Endodermal cell (in vitro differentiated cells): ENCODE measurements at places on chromosomes 16 and 17. TPM values are rescaled to one million over a fixed set of nuclear protein-coding genes. Genes with fewer than 3 reads are reported as not detected.

The RASD1 gene
- 2.5 and 2.8 TPM in 2 replicates for total RNA-seq

The KIF2B gene
- not detected in 3 replicates for total RNA-seq

The KRTAP3-2 gene
- total RNA-seq, result not detected in 2 replicates

The QPRT gene
- 92.3 to 104 TPM (median 96.9 TPM) in 3 replicates for total RNA-seq

The ADAP2 gene
- total RNA-seq, result 0.66 and 1.8 TPM in 2 replicates

The SGCA gene
- 0.38 and 0.51 TPM in 2 replicates for total RNA-seq

The FBXO39 gene
- 0.16 and 0.18 TPM in 2 replicates for total RNA-seq

The TEX14 gene
- 0.07 and 0.18 TPM in 2 replicates for total RNA-seq

The NHLRC4 gene
- total RNA-seq, result 1.1 to 2.2 TPM (median 1.2 TPM) in 3 replicates

The MYH2 gene
- not detected in 3 replicates for total RNA-seq

The FBXL16 gene
- total RNA-seq, result 1.8 and 2.2 TPM in 2 replicates

The HEATR9 gene
- not detected in 2 replicates for total RNA-seq

The HOXB6 gene
- not detected in 3 replicates for total RNA-seq

- no peaks in the 10 kb centered on the region for H3K27me3 ChIP-seq
- H3K4me1 ChIP-seq, result no peaks in the 10 kb centered on the region
- no peak overlapping the region for H3K27ac ChIP-seq
- no peak overlapping the region for H3K4me3 ChIP-seq
- H3K36me3 ChIP-seq, result no peaks in the 10 kb centered on the region
- peak; percentile 83 for DNase-seq
These were observed 5.4 kb downstream of the C17orf99 start for GRCh38 chr17:78151514-78152008.

DNA sequence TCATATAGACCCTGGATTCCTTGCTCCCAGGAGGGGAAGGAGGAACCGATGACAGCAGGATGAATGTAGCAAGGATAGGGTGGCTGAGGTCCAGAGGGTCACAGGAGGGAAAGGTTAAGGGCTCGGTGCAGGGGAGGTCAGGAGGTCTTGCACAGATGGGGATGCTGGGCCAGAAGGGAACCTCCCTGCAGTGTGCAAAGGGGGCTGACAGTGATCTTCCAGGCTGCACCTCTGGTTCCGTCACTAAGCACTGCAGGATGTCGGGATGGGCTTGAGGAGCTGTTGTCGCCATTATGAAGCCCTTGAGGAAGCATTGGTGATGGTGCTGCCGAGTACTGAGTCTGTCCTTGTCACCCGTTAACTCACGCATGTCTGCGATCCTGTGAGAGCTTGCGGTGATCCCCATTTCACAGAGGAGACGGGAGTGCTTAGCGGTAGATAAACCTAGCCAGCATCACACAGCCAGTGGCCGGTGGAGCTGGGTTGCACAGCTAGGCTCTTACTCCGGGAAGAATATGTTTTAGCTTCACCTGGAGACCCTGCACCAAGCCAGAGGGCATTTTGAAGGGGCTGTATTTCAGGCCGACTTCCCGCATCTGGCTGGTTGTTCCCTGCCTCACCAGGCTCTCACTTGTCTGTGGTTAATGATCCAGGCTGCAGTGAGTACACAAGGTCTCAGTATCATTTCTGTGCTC lies 120.4 kb downstream of the SNX29 start:
- H3K4me1 ChIP-seq, result peaks cover 7% of the 10 kb centered on the region
- DNase-seq, result no peak
- no peaks in the 10 kb centered on the region for H3K27me3 ChIP-seq
- no peaks in the 10 kb centered on the region for H3K36me3 ChIP-seq

- no peaks in the 10 kb centered on the region for H3K27me3 ChIP-seq
- no peaks in the 10 kb centered on the region for H3K4me1 ChIP-seq
- no peak overlapping the region for H3K27ac ChIP-seq
- no peaks in the 10 kb centered on the region for H3K36me3 ChIP-seq
These were observed 27.9 kb upstream of the SSTR5 start for GRCh38 chr16:1044460-1045309.

DNA sequence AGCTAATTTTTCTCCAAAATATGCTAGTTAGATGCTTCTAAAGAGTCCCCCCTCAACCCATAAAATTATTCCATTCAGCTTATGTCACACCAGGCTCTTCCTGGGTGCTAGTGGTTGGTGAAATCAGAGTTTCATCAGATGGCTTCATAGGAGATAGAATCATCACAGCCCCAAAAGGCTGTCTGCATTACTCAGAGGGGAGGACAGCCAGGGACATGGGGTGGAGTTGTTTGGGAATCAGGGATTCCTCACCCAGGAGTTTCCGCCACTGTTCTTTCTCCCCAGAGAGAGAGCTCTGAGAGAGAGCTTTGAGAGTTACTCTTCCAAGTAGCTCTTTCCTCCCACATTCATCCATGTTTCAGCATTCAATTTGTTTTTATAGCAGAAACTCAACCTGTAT lies 288 bp upstream of the KRT34 start:
- H3K4me3 ChIP-seq, result no peak overlapping the region
- no peaks in the 10 kb centered on the region for H3K27me3 ChIP-seq
- H3K4me1 ChIP-seq, result no peaks in the 10 kb centered on the region
- no peak overlapping the region for H3K27ac ChIP-seq

GRCh38 chr17:6748617-6749016 lies 7.2 kb upstream of the XAF1 start:
- H3K27ac ChIP-seq, result no peak overlapping the region
- H3K27me3 ChIP-seq, result peaks cover 4% of the 10 kb centered on the region
- no peaks in the 10 kb centered on the region for H3K4me1 ChIP-seq
- no peaks in the 10 kb centered on the region for H3K36me3 ChIP-seq
- H3K4me3 ChIP-seq, result no peak overlapping the region

- peak overlapping the region; percentile 54 for H3K4me3 ChIP-seq
- no peaks in the 10 kb centered on the region for H3K36me3 ChIP-seq
- DNase-seq, result peak; percentile 79
These were observed 169.3 kb downstream of the RAB11FIP4 start for GRCh38 chr17:31560616-31561235.

GRCh38 chr17:68782789-68783188 lies 172.4 kb downstream of the ABCA8 start:
- H3K4me3 ChIP-seq, result no peak overlapping the region
- H3K4me1 ChIP-seq, result peaks cover 6% of the 10 kb centered on the region
- H3K36me3 ChIP-seq, result no peaks in the 10 kb centered on the region
- no peaks in the 10 kb centered on the region for H3K27me3 ChIP-seq
- DNase-seq, result no peak

DNA sequence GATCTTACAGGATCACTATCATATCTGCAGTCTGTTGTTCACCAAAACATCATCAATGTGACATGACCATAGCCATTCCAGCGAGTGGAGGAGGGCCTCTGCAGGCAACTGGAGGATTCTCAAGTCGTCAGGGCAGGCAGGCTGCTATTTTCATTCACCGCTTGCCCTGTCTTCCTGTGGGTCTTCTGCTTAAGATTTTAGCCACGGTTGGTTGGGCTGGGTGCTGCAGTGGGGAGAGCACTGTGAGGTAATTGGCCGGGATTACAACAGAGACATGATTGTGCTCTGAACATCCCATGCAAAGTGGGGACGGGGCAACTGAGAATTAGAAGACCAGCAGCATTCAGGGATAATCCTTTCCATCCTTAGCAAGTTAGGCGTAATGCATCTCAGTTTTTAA lies 245.9 kb downstream of the CPPED1 start:
- no peak overlapping the region for H3K27ac ChIP-seq
- no peak overlapping the region for H3K4me3 ChIP-seq
- no peak for DNase-seq
- H3K4me1 ChIP-seq, result peaks cover under 1% of the 10 kb centered on the region

GRCh38 chr17:63997341-63998048 lies 656 bp upstream of the PRR29 start:
- DNase-seq, result no peak
- H3K27ac ChIP-seq, result no peak overlapping the region
- peaks cover 41% of the 10 kb centered on the region for H3K27me3 ChIP-seq
- no peaks in the 10 kb centered on the region for H3K36me3 ChIP-seq

- H3K4me1 ChIP-seq, result no peaks in the 10 kb centered on the region
- H3K27me3 ChIP-seq, result peaks cover 68% of the 10 kb centered on the region
- no peak overlapping the region for H3K27ac ChIP-seq
- peak; percentile 52 for DNase-seq
- H3K4me3 ChIP-seq, result no peak overlapping the region
- H3K36me3 ChIP-seq, result no peaks in the 10 kb centered on the region
These were observed 1.5 kb upstream of the RNF157 start for GRCh38 chr17:76241691-76242255.

- DNase-seq, result no peak
- no peaks in the 10 kb centered on the region for H3K27me3 ChIP-seq
- no peak overlapping the region for H3K27ac ChIP-seq
- H3K4me1 ChIP-seq, result no peaks in the 10 kb centered on the region
- H3K36me3 ChIP-seq, result peaks cover 45% of the 10 kb centered on the region
These were observed 33.5 kb upstream of the GOSR1 start for GRCh38 chr17:30443721-30444120.

- peak within 1 kb of the TSS; percentile 76 for H3K4me3 ChIP-seq
- H3K36me3 ChIP-seq, result no peaks in the 10 kb centered on the region
- peak; percentile 95 for DNase-seq
- H3K27me3 ChIP-seq, result peaks cover 47% of the 10 kb centered on the region
- H3K4me1 ChIP-seq, result no peaks in the 10 kb centered on the region
These were observed at the start of gene ADORA2B for GRCh38 chr17:15944759-15945526. Gene ADORA2B, plus strand, starts transcription at chr17:15945130. Its CDS starts 119 bp downstream, at chr17:15945249.

- no peak overlapping the region for H3K4me3 ChIP-seq
- no peaks in the 10 kb centered on the region for H3K36me3 ChIP-seq
- H3K27me3 ChIP-seq, result peaks cover 27% of the 10 kb centered on the region
- no peak for DNase-seq
- no peak overlapping the region for H3K27ac ChIP-seq
These were observed 148.8 kb downstream of the FOXL1 start for GRCh38 chr16:86727131-86727530.

- no peak for DNase-seq
- H3K4me1 ChIP-seq, result peaks cover 4% of the 10 kb centered on the region
- peak overlapping the region; percentile 73 for H3K27ac ChIP-seq
- no peaks in the 10 kb centered on the region for H3K27me3 ChIP-seq
- H3K4me3 ChIP-seq, result no peak overlapping the region
- H3K36me3 ChIP-seq, result no peaks in the 10 kb centered on the region
These were observed 11.7 kb upstream of the ATP2C2 start for GRCh38 chr16:84356591-84357116.

DNA sequence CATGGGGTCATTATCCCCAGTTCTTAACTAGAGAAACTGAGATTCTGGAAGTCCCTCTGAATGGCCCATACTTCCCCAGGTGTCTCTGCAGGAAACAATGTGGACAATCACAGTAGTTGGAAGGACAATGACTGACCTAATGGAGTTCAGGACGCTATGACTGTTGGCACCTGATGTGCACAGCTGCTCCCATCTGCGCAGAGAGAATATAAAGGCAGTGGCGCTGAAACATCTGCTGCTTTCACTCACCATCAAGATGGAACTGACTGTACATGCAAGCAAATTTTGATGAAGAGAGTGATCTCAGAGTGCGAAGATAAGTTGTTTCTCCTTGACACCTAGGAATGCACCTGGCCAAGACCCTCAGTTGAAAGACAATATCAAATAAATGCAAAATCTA lies 395.7 kb upstream of the ASIC2 start:
- H3K36me3 ChIP-seq, result no peaks in the 10 kb centered on the region
- H3K27ac ChIP-seq, result no peak overlapping the region
- no peaks in the 10 kb centered on the region for H3K27me3 ChIP-seq
- no peak for DNase-seq

- peak; percentile 55 for DNase-seq
- H3K4me3 ChIP-seq, result no peak overlapping the region
- peaks cover 30% of the 10 kb centered on the region for H3K36me3 ChIP-seq
These were observed 39.6 kb upstream of the DUSP14 start for GRCh38 chr17:37450112-37450511.

DNA sequence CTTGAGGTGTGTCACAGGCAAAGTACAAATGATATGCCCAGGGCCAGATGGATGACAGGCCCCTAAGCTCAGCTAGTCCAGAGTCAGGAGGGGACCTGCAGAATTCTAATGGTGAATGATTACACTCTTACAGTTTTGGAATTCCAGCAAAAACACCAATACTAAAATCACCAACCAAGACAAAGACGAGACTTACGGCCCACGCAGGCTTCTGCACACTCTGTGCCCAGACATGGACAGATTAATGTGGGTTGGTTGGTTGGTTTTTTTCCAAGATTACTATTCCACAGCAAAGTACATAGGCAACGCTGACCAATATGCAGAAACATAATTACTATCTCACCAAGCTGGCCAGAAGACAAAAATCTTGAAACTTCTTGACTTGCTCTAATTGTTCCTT lies 9.7 kb downstream of the ADCY9 start:
- DNase-seq, result no peak
- H3K27ac ChIP-seq, result no peak overlapping the region
- no peak overlapping the region for H3K4me3 ChIP-seq
- no peaks in the 10 kb centered on the region for H3K36me3 ChIP-seq

- DNase-seq, result no peak
- no peaks in the 10 kb centered on the region for H3K36me3 ChIP-seq
- peaks cover 15% of the 10 kb centered on the region for H3K4me1 ChIP-seq
- H3K4me3 ChIP-seq, result no peak overlapping the region
- no peaks in the 10 kb centered on the region for H3K27me3 ChIP-seq
These were observed 7.2 kb downstream of the USP7 start for GRCh38 chr16:8956265-8957062.

DNA sequence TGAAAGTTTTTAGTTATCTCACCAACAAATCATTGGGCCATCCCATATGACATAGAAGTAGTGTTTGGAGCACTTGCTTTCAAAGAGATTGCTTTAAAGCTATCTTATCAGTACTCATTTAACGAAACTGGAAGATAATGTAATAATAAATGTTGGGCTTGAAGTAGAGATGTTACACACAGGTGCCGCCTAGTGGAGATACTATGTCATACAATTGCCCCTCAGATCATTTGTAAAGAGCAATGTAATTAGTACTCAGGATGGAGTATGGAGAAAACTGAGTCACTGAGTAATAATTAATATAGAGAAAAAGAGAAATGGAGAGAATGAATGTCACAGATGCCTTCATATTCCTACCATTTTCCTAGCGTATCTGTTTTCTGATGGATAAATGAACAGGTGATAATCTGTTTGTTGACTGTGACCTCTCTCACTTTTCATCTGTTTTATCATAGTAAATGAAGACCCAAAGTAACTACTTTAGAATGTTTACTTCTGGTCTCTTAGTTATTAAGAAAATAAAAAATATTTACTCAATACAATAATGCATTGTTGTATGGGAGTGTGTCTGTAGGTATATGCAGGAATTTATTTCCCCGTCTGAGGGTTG lies 80.4 kb downstream of the EFCAB5 start:
- no peak overlapping the region for H3K27ac ChIP-seq
- no peaks in the 10 kb centered on the region for H3K27me3 ChIP-seq
- no peak overlapping the region for H3K4me3 ChIP-seq
- DNase-seq, result peak; percentile 71
- no peaks in the 10 kb centered on the region for H3K4me1 ChIP-seq
- H3K36me3 ChIP-seq, result no peaks in the 10 kb centered on the region

GRCh38 chr16:82497139-82497538 lies 129.6 kb upstream of the CDH13 start:
- no peak overlapping the region for H3K4me3 ChIP-seq
- no peak overlapping the region for H3K27ac ChIP-seq
- H3K27me3 ChIP-seq, result no peaks in the 10 kb centered on the region
- peak; percentile 17 for DNase-seq

DNA sequence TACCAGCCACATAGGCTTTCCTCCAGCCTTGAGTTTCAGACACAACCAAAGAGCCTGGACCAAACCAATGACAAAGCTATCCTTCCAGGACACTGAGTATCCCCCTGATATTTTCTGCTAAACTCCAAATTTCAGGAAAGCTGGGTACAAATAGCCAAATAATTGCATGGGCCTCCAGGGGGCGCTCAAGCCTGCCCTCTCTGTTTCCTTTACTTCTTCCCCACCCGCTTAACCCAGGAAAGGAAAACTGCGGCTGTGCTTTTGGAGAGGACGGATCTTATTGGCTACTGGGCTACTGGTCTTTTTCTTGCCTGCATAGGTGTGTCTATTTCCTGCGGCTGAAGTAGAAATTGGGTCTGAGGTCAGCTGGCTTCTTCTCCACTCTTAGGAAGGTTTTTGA lies 30.1 kb downstream of the GNGT2 start:
- H3K36me3 ChIP-seq, result no peaks in the 10 kb centered on the region
- no peak overlapping the region for H3K27ac ChIP-seq
- no peaks in the 10 kb centered on the region for H3K27me3 ChIP-seq
- peak overlapping the region; percentile 60 for H3K4me3 ChIP-seq
